CD4-positive, CD25-positive, alpha-beta regulatory T cell (primary cell): ENCODE measurements at places on chromosomes 5 and 9. TPM values are rescaled to one million over a fixed set of nuclear protein-coding genes. Genes with fewer than 3 reads are reported as not detected.

- no peak for DNase-seq
Measured at GRCh38 chr9:89915187-89915586, 310.4 kb downstream of the GADD45G start.

DNA sequence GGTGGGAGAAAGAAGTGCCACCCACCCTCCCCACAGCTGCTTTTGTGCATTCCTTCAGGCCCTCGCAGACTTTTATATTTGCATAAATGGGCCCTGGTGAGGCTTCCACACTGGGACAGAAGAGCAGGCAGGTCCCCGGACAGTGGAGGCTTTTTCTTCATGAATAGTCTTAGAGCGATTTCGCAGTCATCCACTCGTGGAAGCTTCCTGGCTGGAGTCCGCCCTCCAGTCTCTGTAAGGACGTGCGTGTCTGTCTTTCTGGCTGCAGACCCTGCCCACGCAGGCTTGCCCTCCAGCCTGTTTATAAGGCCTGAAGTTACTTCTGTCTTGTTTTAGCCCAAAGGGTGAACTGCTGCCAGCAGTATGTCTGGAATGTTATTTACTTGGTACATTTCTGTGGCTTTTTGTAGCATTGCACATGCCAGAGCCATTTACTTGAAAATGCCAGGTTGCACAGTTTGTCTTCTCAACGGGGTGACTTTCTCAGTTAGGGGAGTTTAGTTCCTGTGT is 195.7 kb downstream of the AOPEP start:
- DNase-seq: no peak

- DNase-seq: no peak
Measured at GRCh38 chr5:160635046-160635445, 213.4 kb downstream of the PTTG1 start.

DNA sequence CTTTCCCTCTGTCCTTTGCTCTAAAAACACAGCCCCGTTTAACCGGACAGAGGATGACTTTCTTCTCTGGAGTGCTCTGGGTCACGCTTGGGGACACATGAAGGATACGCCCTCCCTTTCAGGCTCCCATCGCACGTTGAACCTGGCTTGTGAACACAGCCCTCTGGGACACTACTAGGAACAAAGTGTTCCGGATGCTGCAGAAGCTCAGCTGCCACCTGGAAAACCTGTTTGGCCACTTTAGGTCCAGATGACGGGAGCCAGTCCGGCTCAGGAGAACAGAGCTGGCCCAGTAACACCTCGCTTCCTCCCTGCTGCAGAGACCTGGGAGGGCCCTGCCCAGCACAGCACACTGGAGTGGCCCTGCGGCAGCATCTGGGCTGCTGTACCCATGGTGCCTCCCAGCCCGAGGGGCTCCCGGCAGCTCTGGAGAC is 60.1 kb downstream of the GADD45G start:
- no peak for DNase-seq

DNA sequence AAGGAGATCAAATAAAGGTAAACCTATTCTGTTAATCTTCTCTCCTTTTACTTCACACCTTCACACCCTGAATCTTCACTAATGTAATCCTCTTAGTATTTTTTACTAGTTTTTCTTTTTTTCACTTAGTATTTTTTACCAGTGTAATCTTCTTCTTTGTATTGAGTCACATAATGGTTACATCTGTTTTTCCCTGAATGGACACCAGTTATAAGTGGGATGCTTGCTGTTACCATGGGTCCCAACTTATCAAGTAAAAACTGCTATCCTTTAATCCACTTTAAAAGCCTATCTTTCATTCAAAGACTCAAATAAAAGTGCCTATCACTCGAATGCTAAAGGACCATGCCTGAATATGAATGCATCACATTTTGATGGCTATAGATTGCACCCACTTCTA is 15.1 kb downstream of the ZFAND5 start:
- no peak for DNase-seq

Gene ANKRA2
- total RNA-seq: 42.9 TPM

Gene MEGF10
- total RNA-seq: not detected

DNA sequence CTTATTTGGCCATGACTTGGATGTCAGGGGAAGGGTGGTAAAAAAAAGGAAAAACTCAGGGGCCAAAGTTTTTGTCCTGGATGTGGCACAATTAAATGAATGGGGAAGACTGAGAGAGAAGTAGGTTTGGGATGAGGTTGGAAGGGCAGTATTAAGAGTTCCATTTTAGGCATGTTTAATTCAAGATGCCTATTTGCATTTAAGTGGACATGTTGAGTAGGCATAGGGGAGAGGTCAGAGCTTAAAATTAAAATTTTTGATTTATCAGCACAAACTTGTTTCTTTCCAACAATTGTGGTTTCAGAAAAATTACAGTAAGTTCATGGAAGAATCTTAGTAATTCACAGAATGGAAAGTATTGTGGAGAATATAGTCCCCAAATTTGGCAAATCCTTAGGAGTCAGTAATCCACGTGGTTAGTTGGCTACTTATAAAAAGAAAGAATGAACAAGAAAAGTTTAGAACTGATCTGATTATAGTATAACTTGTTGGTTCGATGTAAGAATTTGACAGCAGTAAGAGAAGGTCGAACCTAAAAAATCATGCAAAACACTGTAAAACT is 265.9 kb downstream of the SAXO1 start:
- no peak for DNase-seq

- DNase-seq: no peak
Measured at GRCh38 chr5:84163671-84164070, 221.0 kb downstream of the EDIL3 start.

DNA sequence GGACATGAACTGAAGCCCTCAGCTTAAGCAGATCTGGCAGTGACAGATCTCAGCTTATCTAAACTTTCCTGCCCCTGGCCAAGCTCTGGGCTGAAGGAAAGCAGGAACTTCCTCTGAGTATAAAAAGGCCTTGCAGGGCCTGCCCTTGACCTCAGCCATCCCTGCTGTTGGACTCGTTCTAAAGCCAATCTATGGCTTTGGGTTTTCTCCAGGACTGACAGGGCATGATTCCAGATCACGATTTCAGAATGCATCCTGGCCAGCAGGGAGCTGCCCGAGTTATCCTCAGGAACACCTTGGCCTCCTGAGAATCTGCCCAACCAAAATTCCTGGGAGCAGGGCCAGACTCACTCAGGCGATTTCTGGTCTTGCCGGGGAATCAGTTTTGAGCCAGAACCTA is 502.7 kb downstream of the TLE4 start:
- DNase-seq: no peak

- DNase-seq: no peak
Measured at GRCh38 chr5:132079619-132080018, 6.0 kb downstream of the CSF2 start.

GRCh38 chr9:77427256-77427927 is 220.7 kb downstream of the GNA14 start:
- no peak for DNase-seq

DNA sequence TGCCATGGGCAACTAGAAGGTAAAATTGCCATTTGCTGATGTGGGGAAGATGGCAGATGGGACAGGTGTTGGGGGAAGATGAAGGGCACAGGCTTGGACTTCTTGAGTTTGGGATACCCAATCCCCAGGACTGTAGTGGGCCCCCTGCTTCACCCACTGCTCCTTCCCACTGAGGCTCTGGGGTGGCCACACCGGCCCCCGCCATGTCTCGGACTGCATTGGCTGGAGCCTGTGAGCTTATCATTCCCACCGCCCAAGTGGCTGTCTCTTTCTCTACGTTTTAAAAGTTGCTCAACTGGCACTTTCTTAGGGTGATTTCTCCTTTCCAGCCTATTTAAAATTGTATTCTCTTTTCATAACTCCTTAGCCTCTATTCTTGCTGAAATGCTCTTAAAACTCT is 730.0 kb upstream of the ADAMTS16 start:
- no peak for DNase-seq

Gene CMBL
- 0.59 TPM for total RNA-seq

DNA sequence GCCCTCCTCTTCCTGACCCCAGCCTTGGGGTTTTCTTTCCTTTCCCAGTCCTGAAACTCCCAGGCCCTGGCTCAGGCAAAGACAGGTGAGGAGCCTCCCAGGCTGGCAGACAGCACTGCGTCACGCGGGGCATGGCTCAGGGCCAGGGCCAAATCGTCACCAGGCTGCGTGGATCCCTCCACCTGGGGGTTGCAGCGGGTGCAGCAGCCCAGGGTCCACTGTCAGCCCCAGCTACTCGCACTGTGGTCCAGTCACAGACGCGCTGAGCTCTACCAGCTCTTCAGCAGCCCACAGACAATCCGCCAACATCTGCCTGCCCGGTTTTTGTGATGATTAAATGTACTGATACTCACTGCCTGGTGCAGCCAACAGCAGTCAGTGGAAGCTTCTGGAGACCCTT is 12.1 kb downstream of the FAM78A start:
- DNase-seq: peak; percentile 33

- no peak for DNase-seq
Measured at GRCh38 chr9:10614196-10614800, 1.5 kb upstream of the PTPRD start.

- no peak for DNase-seq
Measured at GRCh38 chr5:127582773-127583370, 65.4 kb downstream of the PRRC1 start.

Gene EIF4EBP3
- total RNA-seq: 11.8 TPM

DNA sequence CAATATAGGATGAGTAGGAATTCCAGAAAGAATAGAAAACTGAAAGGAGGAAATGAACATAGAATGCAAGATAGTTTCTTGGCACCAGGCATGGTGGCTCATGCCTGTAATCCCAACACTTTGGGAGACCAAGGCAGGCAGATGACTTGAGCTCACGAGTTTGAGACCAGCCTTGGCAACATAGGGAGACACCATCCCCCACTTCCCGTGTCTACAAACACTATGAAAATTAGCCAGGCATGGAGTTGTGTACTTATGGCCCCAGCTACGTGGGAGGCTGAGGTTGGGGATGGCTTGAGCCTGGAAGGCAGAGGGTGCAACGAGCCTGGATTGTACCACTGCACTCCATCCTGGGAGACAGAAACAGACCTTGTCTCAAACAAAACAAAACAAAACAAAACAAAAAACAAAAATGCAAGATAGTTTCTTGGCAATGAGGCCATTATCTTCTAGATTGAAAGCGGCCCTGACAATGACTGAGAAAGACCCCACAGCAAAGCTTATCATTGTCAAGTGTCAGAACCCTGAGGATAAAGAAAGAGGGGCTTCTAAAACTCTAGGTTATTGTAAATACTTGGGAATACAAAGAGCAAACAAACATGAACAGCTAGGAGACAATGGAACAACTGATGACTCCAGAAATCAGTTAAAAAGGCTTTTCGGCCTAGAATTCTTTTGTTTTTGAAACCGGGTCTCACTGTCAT is 9.2 kb downstream of the SQSTM1 start:
- no peak for DNase-seq

- no peak for DNase-seq
Measured at GRCh38 chr9:88429595-88430430, 41.6 kb downstream of the SPIN1 start.

GRCh38 chr9:136228107-136228875 is 17.3 kb downstream of the QSOX2 start:
- no peak for DNase-seq

Gene DBH
- 0.12 TPM for total RNA-seq

Gene ERAP2
- 134 TPM for total RNA-seq
